GM06990 (cell line): ENCODE measurements at places on chromosomes 4 and X.

DNA sequence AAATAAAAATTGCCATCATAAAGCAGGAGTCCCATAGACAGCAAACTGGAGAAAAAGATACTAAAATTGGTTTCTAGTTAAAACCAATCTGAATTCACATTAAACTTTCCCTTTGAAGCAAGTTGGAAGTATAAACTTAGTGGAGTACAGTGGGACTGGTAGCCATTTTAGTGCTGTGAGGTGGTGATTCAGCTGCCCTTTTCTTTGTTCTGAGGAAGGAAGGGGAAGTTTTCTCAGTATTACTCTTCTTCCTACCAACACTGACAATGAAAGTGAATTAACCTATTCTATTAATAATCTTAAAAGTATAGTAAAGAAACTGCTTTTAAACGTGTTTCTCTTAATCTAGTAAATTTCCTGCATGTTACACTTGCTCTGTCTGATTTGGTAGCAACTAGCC is 36.7 kb downstream of the SLC9A6 start:
- DNase-seq = peak; percentile 6

DNA sequence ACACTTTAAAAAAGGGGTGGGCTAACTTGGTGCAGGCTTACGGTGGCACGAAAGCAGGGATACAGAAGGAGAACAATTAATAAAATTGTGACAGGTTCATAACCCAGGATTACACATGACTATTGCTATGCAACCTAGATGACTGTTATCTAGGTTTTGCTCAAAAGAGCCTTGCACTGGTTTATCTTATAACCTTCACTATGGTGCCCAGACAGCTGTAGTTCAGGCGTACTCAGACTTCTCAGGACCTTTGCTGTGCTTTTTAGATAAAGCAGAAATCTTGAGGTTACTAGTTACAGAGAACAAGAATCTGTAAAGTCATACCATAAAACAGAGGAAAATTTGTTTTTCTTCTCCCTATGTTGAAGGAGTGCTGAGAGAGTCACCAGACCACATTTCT is 44.4 kb downstream of the UGT2A3 start:
- DNase-seq = no peak

DNA sequence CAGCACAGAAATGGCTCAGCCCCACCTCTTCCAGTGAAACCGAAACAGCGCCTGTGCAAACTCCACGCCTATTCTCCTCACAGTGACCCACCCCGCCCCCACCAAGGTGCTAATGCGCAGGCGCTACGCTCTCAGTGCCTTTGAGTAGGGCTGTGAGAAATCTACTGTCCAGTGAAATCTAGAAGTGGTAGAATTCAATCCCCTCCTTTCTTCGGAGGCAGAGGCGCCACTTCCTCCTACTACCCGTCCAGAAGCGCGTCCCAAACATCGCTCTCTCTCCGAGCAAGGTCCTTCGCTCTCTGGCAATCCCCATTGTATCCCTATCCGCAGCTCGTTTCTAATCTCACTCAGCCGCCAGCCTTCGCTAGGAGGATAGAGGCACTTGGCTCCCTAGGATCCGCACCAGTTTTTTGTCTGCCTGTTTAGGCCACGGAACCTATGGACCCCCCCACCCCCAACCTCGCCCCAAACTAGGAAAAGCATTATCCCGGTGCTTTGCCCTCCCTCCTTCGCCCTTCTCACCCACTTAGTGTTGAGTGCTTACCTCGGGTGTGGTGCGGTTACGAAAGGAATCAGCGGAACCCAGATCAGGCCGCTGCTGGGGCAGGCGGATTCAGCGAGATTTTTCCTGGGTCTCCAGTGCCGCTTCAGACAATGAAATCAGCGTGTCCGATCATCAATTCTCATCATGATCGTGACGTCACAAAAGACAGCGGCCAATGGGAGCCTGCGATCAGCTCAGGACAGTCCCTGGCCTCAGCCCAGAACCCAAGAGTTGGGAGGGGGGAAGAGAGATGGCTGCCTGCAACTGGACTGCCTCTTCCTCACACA is at the start of gene HDX:
Gene HDX (minus strand): TSS at position 656 of the 831 bp plus-strand sequence. CDS start 27,056 bp downstream, outside the sequence.
- DNase-seq = peak; percentile 79

- DNase-seq = no peak
Observed at GRCh38 chr4:129545599-129546278, 449.8 kb downstream of the C4orf33 start.

DNA sequence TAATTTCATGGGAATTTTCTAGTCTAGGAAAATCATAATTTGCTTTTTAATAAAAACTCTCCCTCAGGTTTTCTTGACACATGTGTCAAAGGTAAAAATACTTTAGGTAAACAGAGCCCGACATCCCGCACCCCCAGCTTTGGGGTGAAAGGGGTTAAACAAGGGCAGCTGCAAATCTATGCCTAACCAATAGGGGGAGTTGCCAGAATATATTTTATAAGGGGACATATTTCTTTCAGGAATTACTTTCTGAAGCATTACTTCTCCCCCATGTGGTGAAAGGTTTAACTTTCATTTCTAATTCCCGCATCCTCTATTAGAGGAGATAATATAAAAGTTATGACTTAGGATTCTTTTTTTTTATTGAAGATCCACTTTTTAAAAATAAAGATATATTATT is 53.9 kb upstream of the HEPH start:
- no peak for DNase-seq

GRCh38 chr4:153296040-153296823 is 48.3 kb upstream of the MND1 start:
- DNase-seq = no peak

- DNase-seq = no peak
Observed at GRCh38 chr4:8871417-8872401, at the start of gene HMX1. HMX1 (minus strand) TSS chr4:8871839; CDS start chr4:8871614, 225 bp downstream.
